ENCODE measurements at places on chromosomes 7 and 10.

DNA sequence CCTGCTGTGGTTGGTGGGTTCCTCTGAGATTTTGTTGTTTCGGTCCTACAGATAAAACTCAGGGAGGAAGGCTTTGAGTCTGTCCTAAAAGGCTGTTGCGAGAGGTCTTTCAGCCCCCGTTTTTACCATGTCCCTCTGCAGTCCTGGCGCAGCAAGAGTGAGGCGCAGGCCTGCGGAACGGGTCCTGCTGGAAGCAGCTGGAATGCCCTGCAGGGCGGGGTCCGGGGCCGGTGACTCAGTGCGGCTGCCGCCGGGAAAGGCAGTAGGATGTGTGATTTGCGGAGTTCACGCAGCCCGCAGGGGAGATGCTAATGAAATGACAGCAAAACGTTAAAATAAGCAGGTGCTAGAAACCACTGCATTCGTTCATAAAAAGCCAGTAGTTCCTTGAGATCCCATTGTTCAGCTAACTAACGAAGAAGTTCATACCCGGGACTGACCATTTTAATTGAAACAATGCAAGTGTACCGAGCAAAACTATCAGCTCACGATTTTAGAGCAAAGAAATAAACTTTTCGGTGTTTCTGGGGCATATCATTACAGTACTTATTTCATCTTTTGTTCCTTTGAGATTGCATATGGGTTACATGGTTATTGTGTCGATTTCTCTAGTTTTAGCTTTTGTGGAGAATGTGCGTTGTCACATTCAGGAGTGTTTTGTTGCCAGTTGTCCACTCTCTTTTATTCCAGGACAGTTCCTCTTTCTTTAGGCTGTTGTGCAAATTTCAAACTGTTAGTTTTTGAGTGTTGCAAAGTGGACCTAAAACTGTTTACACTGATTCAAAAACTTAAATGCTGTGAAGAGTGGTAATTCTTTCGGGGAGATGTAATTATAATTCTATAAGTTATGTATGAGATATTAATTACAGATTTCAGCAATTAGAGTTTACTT lies 783 bp downstream of the ANLN start:
- DNase-seq: peak; percentile 85

GRCh38 chr10:5553400-5554170 lies 28.8 kb downstream of the CALML3 start:
- DNase-seq: no peak

DNA sequence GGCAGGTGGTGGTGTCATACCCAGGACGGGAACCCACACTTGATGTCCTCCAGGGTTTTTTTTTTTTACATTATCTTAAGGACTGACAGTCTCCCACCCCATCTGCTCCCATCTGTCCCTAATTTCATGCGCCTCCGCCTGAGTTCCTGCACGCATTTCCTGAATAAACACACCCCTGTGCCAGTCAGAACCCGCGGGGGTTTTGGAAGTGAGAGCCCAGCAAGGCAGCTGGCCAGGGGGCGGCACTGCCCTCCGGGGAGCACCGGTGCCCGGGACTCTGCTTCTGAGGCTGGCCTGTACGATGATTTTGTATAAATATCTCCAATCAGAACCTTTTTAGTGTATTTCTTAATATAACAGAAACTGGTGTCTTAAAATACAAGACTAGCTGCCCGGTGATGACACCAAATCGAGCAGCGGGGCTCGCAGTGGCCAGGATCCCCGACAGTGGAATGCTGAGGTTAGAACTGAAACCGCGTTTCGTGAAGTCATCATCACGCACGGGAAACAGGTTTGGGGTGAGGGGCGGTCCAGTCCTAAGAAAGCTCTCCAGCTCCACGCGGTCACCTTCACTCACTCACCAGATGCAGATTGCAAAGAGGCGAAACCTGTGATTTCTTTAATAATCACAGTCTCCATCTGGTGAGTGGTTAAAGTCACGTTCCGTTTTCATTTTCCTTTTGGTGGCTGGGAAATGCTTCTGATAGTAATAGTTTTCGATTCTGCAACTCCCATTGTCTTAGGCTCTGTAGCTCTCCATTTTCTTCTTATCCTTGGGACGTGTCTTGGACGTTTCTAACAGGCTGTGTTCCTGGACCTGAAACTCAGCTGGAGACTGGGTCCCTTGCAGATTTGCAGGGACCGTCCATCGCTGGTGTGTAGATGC lies 19.7 kb downstream of the BNIP3 start:
- DNase-seq: no peak

DNA sequence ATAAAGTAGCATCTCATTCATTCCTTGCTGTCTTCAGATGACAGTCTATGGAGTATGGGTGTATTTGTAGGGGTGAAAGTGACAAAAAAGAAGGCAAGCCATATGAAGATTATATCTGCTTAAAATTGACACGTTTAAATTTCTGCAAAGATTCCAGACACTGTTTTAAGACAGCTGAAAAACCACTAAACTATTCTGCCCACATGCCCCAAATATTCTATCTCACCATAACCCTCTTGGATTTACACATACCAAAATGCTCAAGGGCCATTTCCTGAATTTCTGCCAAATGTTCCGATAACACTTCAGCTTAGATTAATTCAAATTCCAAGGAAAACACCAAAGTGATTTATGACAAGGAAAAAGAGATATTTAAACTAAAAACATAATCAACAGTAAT lies 99.9 kb upstream of the IL6 start:
- peak; percentile 92 for DNase-seq

GRCh38 chr10:77032188-77032570 lies 605.4 kb downstream of the KCNMA1 start:
- DNase-seq: no peak

DNA sequence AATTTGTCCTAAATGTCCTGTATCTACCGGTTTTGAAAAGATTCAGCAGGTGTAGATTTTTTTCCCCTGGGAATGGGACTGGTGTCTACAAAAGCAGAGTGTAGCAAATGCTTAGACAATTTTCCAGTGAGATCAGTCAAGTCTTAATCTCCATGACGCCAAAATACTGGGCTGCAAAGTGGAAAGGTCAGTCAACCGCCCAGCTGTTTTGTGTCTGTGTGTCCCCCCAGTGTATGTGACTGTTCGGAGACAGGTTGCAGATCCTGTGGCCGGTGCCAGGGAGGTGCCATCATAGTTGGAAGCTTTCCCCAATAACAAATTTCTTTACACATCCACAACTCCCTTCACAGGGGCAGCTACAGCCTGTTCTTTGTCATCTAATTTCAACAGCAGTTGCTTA lies 263.8 kb downstream of the ARHGAP12 start:
- DNase-seq: no peak

- DNase-seq: no peak
Measured at GRCh38 chr7:26841003-26841739, 23.2 kb downstream of the SKAP2 start.

DNA sequence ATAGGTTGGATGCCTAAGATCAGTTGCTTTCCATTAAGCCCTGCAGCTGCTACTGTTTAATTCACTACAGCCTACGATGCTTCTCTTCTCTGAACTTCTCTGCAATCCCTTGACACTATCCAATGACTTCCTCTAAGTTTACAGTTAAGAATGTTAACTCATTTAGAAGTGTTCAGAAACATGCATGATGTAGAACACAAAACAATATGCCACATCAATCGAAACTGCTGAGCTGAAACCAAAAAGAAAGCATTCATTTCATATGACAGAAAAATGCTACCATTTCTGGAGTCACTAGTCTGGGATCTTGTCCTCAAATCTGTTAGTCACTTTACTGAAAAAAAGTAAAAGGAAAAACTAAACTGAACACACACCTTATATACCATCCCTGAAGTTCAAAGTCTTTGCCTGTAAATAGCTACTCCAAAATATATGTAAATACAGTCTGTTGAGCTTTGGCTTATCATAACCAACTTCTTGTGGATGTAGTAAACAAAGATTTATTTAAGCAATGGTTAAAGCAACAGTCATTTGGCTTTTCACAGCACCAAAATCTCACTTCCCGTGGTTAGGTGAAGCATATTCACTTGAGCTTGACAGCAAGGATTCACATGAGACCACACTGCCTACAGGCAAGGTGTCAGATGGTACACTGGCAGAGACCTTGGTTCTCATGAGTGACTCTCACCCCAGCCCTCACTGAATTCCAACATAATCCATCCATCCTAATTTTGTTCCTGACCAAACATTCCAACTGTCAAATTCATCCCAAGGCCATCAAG lies 187.0 kb downstream of the PPP1R17 start:
- DNase-seq: no peak

GRCh38 chr7:111112439-111112838 lies 21.5 kb downstream of the LRRN3 start:
- DNase-seq: peak; percentile 18

DNA sequence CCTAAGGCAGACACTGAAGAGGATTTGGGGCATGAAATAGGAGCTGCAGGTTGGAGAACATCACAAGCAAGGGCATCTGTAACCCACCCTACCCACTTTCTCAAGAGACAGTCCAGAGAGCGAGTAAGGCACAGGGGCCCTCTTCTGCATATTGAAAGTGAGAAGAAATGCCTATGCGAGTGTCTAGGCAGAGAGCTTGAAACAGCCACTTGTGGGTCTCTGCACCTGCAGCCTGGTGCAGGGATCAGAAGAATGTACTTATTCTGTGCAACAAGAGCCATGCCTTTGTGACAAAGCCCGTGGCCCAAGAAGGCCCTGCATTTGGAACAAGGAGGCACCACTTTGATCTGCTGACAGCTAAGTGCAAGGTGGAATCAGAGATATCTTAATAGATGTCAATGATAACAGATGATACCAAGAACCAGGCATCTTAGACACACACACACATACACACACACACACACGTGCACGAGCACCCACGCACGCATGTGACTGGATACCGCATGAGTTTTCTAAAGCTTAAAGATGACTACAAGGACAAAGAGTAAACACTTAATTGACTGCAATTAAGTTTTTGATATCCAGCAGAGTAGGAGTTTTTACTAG lies 89.3 kb downstream of the NPSR1 start:
- no peak for DNase-seq

GRCh38 chr10:31515819-31516402 lies 196.9 kb downstream of the ZEB1 start:
- peak; percentile 11 for DNase-seq

GRCh38 chr10:35004651-35005050 lies 85.5 kb downstream of the CUL2 start:
- no peak for DNase-seq

DNA sequence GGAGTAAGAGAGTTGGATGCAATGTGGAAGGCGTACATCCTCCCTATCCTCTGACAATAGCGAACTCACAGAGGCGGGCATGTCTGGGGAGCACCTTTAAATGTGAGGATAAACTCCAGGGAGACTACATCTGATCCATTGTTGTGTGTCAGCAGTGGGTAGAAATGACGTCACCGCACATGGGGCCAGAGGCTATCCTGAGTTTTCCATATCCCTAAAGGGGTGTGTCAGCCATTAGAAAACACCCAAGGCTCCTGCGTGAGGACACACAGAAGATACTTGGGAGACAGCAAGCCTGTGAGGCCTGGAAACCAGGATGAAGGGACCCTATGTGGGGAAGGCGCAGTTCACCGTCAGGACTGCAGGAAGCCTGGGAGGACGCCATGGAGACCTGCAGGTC lies 17.2 kb upstream of the CDHR3 start:
- DNase-seq: no peak

DNA sequence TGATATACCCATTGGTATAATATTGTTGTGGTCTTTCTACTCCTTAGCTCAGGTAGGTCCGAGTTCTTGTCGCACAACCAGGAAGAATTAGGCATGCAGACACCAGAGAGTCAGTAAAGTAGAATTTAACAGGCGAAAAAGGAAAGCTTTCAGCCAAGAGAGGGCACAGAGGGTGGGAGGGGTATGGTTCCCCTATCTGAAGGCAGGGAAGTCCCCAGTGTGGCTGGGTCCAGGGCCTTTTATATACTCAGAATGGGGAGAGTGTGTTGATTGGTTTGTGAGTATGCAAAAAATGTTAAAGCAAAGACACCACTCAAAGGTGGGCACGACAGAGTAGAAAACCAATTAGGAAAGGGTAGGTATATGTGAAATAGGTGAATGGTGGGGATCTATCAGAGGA lies 53.9 kb downstream of the IMMP2L start:
- DNase-seq: no peak

- no peak for DNase-seq
Measured at GRCh38 chr7:126486806-126487205, 765.9 kb downstream of the GRM8 start.

- DNase-seq: no peak
Measured at GRCh38 chr7:27173956-27174873, at the start of gene HOXA10. TSS of gene HOXA10 (minus strand) at chr7:27174320. CDS start at chr7:27174306, 14 bp downstream.

DNA sequence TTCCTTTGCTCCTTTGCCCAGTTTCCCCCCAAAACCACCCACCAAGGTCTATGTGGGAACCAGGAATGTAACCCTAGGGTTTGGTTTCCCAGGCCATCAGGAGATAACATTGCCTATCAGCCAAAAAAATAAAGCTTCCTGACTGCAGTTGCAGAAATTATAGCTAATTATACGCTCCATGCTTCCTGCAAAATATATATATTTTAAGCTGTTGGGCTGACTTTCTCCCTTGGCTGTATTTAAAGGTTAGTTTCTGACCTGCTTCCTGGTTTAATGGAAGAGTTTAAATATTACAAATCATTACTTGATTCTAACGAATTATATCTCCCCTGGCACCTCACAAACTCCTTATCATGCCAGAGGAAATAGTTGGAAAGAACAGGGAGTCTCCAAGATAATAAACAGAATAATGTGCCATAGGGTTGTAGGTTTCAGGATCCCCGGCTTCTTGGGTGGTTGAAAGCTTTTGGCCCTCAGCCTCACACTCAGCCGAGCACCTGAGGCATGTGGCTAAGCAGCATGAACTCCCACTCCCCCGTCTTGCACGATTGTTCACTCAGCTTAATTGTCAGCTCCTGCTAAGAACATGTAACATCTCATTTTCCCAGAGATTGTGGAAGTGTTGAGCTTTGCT lies 79.9 kb downstream of the FZD1 start:
- no peak for DNase-seq

GRCh38 chr7:44463169-44463808 lies 27.2 kb downstream of the NUDCD3 start:
- DNase-seq: no peak

DNA sequence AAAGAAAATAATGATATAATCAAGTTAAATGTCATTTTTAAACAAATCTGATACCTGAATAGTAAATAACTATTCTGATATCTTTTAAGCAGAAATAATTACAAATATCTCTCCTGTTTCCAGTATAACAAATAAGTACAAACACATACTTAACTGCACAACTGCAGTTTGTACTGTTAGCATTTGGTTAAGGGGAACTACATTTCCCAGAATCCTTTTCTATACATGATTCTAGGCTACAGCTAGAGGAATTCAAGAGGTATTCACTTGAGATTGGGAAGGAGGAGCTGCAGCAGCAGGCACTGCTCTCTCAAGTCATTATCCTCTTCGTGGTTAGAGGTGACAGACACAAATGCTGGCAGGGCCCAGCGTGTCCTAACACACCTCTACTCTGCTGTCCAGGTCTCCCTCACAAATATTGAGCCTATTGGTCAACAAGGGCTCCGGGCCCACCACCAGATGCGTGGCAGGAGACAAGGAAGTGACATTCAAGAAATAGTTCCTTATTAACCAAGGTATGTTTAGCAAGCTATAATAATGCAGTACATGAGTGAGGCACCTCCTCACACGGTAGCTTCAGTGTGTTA lies 255.1 kb upstream of the MKLN1 start:
- peak; percentile 47 for DNase-seq

- no peak for DNase-seq
Measured at GRCh38 chr7:43784030-43784584, 25.6 kb downstream of the BLVRA start.

GRCh38 chr10:105239311-105240219 lies 598.5 kb downstream of the SORCS3 start:
- no peak for DNase-seq

All from fibroblast of upper back skin (primary cell).